ENCODE measurements at places on chromosomes 3 and 15. TPM values are rescaled to one million over a fixed set of nuclear protein-coding genes. Genes with fewer than 3 reads are reported as not detected.

- H3K27me3 ChIP-seq: no peaks in the 10 kb centered on the region
- no peaks in the 10 kb centered on the region for H3K36me3 ChIP-seq
- no peaks in the 10 kb centered on the region for H3K4me1 ChIP-seq
- H3K27ac ChIP-seq: no peak overlapping the region
Observed at GRCh38 chr3:6989608-6990291, 128.8 kb downstream of the GRM7 start.

DNA sequence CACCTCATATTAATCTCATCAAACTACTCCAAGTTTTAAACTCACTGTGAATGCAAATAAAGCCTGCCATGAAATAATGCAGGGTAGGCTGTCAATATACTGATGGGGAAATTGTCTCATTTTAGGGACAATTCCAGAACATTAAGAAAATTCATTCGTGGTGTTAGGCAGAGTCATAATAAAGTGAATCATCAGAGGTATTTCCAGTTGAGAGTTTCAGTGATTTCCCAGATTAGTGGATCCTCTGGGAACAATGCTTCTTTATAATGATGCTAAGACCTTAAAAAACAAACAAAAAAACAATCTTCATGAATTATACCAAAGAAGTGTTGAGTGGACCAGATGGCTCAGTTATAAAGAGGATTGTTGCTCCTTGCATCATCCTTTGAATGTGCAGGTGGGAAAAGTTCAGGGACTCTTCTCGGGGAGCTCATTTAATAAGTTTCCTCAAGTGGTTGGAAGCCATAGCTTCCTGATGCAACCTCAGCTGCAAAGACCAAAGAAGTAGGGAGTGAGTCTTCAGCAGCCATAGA is 360.9 kb upstream of the TRIM42 start:
- no peak overlapping the region for H3K27ac ChIP-seq
- H3K36me3 ChIP-seq: no peaks in the 10 kb centered on the region
- H3K4me3 ChIP-seq: no peak overlapping the region
- no peaks in the 10 kb centered on the region for H3K27me3 ChIP-seq
- no peaks in the 10 kb centered on the region for H3K4me1 ChIP-seq

DNA sequence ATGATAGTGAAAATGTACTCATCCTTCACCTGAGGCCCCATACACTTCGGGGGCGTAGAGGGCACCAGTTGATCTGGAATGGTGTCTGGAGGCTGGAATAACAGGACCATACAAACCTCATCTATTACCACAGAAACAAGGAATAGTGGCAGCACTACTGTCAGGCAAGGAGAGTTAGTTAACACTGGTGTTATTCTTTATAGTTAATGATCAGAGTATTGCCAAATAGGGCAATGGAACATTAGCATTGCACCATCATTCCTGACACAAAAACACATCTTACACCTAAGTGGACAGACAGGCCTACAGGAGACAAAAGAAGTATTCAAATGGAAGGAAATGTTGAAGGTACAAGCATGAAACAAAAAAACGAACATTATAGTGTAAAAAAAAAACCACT is 137.0 kb upstream of the UBP1 start:
- no peaks in the 10 kb centered on the region for H3K27me3 ChIP-seq
- no peak overlapping the region for H3K4me3 ChIP-seq
- H3K27ac ChIP-seq: no peak overlapping the region
- no peak for DNase-seq

GRCh38 chr15:56215769-56216168 is 27.9 kb downstream of the RFX7 start:
- no peaks in the 10 kb centered on the region for H3K27me3 ChIP-seq
- H3K36me3 ChIP-seq: no peaks in the 10 kb centered on the region
- DNase-seq: no peak
- no peaks in the 10 kb centered on the region for H3K4me1 ChIP-seq
- H3K4me3 ChIP-seq: no peak overlapping the region
- H3K27ac ChIP-seq: no peak overlapping the region

DNA sequence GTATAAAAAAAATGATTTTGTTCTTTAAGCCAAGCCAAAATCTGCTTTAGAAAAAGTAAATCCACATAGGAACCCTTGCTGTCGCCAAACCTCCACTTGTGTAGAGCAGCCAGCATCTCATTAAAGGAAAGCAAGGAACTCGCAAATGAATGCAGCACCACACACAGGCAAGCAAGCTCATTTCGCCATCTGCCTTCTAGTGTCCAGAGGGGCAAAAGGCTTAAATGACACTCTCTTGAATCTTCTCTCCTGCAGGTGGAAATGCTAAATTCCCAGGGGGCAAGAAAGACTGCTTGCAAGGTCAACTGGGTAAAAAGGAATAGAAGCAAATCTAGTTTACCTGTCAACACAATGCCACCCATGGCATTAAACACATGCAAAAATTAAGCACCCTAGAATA is 2.4 kb downstream of the MB21D2 start:
- H3K27ac ChIP-seq: no peak overlapping the region
- peaks cover 20% of the 10 kb centered on the region for H3K27me3 ChIP-seq
- no peak for DNase-seq

GRCh38 chr3:107740992-107741896 is 218.5 kb downstream of the BBX start:
- H3K27ac ChIP-seq: no peak overlapping the region
- no peak overlapping the region for H3K4me3 ChIP-seq
- no peaks in the 10 kb centered on the region for H3K4me1 ChIP-seq
- peaks cover 10% of the 10 kb centered on the region for H3K36me3 ChIP-seq
- DNase-seq: no peak

GRCh38 chr3:29026286-29026685 is 254.6 kb upstream of the RBMS3 start:
- no peak for DNase-seq
- no peaks in the 10 kb centered on the region for H3K4me1 ChIP-seq
- no peaks in the 10 kb centered on the region for H3K27me3 ChIP-seq
- H3K27ac ChIP-seq: no peak overlapping the region
- H3K4me3 ChIP-seq: no peak overlapping the region

DNA sequence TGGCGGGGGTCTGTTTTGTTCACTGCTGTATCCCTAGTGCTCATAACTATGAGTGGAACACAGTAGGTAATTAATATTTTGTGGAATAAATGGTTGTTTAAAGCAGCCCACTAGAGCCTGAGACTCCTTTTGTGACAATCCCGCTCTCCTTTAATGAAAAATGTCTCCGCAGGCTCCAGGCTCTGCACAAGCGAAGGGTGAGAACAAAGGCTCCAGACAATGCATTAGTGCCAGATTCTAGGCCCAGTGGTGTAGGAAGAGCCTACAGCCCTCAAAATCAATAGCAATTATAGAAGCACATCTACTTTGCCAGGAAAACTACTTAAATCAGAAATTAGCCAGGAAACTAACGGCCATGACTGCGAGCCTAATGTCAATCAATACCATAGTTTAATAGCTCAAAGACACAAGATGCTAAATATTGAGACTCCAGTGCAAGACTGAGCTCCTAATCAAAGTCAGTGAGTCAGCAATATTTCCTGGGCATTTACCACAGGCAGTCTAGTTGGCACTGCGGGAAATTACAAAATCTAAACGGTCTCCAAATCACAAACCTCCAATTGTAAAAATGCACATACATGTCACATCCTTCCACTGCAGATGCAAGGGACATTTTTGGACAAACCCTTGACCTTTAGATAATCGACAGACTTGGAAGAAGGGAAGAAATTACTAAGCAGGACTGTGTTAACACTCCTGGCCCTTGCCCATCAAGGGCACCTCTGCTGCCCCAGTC is 2.3 kb downstream of the ANXA2 start:
- H3K27me3 ChIP-seq: no peaks in the 10 kb centered on the region
- no peak overlapping the region for H3K4me3 ChIP-seq
- peaks cover 72% of the 10 kb centered on the region for H3K4me1 ChIP-seq
- no peak for DNase-seq
- H3K27ac ChIP-seq: no peak overlapping the region

DNA sequence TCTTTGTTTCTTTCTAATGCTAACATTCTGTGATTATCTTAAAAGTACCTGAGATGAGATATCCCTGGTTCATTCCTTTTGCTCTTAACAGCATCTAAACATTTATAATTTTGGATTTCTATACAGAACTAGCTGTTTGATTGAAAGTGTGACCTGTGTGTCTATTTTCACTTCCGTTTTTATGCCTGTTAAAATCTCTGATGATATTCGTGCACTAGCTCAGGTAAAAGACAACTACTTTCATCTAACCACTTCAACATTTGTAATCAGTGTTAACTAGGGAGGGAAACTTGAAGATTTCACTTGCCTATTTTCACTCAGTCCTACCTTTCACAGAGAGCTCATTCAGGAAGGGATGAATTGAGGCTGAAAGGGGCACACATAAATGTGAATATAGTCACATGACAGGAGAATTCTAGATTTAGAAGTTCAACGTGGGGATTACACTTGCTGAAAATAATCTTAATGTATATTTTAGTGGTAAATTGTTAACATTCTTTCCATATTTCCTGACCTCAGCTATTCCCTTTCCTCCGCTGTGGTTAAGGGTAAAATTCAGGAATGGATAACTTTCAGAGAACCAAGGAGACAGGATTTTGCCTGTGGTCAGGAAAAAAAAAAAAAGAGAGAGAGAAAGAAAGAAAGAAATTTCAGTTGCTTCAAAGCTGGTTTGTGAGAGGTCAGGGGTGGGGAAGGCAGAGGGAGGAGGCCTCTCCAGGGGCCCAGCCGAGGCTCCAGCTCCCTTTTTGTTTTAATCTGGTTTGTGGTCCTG is 159.8 kb upstream of the TSC22D2 start:
- H3K4me3 ChIP-seq: no peak overlapping the region
- no peaks in the 10 kb centered on the region for H3K36me3 ChIP-seq
- peaks cover 7% of the 10 kb centered on the region for H3K27me3 ChIP-seq
- H3K27ac ChIP-seq: no peak overlapping the region

DNA sequence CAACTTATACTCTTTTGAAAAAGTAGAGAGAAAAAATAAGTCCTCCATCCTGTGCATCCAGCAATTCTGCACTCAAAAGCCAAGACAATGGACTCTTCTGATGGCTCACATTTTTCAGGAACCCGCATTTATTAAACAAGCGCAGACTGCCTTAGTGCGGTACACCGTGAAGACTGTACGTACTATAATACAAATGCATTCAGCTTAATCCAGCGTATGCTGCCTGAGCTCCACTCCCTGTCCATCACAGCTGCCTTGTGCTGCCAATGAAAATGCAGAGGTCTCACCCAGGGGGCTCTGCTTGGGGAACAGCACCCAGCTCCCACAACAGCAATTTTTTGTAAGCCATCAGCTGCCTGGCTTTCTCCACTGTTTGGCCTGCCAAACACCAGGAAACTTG is 350.9 kb downstream of the ULK4 start:
- H3K27ac ChIP-seq: no peak overlapping the region
- no peaks in the 10 kb centered on the region for H3K36me3 ChIP-seq
- DNase-seq: no peak
- no peaks in the 10 kb centered on the region for H3K4me1 ChIP-seq

DNA sequence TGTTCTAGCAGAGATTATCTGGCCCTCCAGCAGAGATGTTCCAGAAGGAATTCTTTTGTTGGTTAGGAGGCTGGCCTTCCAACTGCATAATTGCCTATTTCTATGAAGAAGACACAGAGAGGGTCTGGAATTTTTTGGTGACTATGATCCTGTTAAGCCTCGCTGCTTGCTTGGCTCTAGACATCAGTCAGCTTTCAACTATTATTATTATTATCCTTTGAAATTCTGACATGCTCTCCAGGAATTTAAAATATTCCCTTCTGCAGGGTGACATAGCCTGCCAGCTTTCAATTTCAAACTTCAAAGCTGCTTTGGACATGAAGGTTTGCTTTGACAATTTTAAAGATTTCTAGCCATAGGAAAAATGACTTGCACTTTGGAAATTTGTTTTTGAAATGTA is 26.3 kb upstream of the ZNF148 start:
- no peaks in the 10 kb centered on the region for H3K36me3 ChIP-seq
- DNase-seq: no peak
- H3K4me3 ChIP-seq: no peak overlapping the region
- no peaks in the 10 kb centered on the region for H3K27me3 ChIP-seq
- H3K27ac ChIP-seq: no peak overlapping the region

- H3K4me3 ChIP-seq: no peak overlapping the region
- no peaks in the 10 kb centered on the region for H3K36me3 ChIP-seq
- no peak overlapping the region for H3K27ac ChIP-seq
- no peaks in the 10 kb centered on the region for H3K4me1 ChIP-seq
- H3K27me3 ChIP-seq: no peaks in the 10 kb centered on the region
Observed at GRCh38 chr15:35872577-35872976, 326.6 kb upstream of the DPH6 start.

CRABP1 gene
- total RNA-seq: not detected

IGF2BP2 gene
- total RNA-seq: 0.25 TPM

THAP10 gene
- not detected for total RNA-seq

CLN6 gene
- 8.1 TPM for total RNA-seq

GFM1 gene
- total RNA-seq: 29.4 TPM

AGBL1 gene
- not detected for total RNA-seq

DAPK2 gene
- total RNA-seq: 1.6 TPM

TIMP4 gene
- not detected for total RNA-seq

ZNF80 gene
- 0.17 TPM for total RNA-seq

VWA5B2 gene
- total RNA-seq: not detected

Measured in CD4-positive, alpha-beta T cell (primary cell).